ENCODE measurements at places on chromosomes 12 and 14. TPM values are rescaled to one million over a fixed set of nuclear protein-coding genes. Genes with fewer than 3 reads are reported as not detected.

SERPINA5 gene
- total RNA-seq = not detected

DNA sequence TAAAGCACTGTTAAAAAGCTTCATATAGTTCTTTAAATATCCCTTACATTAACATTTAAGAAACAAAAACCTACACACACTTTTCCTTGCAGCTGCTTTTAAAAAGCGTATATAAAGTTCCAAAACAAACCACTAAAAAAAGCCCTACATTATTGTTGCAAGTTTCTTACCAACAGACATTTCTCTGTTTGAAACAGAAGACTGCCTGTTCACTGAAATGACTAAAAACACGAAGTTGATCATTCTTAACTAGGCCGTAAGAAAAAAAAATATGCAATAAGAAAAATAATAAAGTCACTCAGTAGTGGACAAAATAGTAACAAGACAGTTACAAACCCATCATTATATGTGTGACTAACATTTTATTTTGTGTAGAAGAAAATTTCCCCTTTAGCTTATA lies 37.3 kb downstream of the KIF21A start:
- no peak for DNase-seq

CLEC7A gene
- not detected for total RNA-seq

GRCh38 chr12:130970165-130970907 lies 16.6 kb downstream of the ADGRD1 start:
- DNase-seq = no peak

All from cardiac muscle cell (in vitro differentiated cells and primary cell).